ENCODE measurements at places on chromosomes 7 and 10.

GRCh38 chr10:68625316-68625921 is 65.3 kb downstream of the TET1 start:
- no peak for DNase-seq

DNA sequence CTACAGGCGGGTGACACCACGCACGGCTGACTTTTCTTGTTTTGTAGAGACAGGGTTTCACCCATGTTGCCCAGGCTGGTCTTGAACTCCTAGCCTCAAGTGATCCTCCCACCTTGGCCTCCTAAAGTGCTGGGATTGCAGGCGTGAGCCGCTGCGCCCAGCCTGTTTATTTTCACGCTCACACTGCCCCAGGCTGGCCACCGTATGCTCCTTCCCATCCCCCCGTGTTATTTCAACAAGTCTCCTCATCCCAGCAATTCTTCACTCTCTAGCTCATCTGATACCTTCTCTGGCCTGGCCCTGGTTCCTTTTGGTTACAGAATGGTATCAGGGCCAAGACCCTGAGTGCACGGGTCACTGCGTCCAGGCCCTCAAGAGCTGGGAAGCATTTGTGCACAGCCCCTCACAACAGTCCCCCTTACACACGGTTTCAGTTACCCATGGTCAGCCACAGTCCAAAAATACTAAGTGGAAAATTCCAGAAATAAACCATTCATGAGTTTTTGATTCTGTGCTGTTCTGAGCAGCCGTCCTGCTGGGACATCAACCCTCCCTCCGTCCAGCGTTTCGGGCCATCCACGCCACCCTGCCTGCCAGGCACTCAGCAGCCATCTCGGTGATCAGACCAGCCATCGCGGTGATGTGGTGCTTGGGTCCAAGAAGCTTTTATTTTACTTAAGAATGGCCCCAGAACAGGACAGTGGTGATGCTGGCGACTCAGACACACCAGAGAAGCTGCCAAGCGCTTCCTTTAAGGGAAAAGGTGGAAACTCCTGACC is 8.9 kb downstream of the COX19 start:
- DNase-seq, result no peak

DNA sequence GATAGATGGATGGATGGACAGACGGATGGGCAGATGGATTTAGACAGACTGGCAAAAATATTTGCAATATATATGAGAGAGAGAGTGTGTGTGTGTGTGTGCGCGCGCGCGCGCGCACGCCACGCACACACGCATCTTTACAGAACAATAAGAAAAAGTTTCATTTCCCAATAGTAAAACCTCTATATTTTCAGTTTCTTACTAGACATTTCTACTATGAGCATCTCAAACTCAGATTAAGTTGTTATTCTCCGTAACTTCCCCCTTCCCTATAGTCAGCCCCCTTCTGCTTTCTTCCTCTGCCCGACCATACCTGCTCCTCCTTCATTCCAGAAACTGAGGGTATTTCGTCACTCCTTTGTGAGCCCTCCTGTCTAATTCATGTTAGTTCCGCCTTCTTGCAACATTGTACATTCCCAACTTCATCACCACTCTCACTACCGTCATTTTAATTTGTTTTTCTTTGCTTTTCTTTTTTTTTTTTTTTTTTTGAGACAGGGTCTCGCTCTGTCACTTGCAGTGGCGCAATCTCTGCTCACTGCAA is 154.4 kb upstream of the SH2B2 start:
- DNase-seq, result no peak

GRCh38 chr10:71252220-71252619 is 39.9 kb downstream of the UNC5B start:
- DNase-seq, result no peak

DNA sequence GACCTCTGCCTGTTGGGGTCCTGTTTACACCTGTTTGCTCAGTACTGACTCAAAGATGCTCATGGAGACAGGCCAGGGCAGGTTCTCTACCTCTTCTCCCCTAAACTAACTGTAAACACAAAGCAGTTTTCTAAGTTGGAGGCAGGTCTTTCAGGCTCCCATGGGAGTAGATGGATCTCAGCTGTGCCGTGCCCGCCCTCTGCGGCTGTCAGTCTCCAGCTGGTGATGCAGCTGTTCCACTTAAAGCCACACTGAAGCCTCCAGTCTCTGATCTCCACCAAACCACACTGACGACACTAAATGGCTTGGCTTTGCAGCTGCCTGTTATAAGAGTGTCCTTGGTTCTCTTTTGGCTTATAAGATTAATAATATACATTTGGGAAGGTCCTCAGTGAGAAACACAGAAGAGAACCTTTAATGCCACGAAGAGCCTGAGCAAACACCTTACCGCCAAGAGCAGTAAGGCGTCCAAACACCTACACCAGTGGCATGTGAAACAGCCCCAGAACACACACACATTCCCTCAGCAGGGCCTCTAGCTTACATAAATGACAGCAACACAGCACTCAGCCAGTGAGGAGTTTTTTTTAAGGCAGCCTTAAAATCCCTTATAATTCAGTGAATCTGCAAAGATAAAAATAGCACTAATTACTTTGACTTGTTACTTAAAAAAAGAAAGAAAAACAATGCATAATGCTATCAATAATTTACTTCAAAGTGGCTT is 60.4 kb upstream of the KCNIP2 start:
- no peak for DNase-seq

DNA sequence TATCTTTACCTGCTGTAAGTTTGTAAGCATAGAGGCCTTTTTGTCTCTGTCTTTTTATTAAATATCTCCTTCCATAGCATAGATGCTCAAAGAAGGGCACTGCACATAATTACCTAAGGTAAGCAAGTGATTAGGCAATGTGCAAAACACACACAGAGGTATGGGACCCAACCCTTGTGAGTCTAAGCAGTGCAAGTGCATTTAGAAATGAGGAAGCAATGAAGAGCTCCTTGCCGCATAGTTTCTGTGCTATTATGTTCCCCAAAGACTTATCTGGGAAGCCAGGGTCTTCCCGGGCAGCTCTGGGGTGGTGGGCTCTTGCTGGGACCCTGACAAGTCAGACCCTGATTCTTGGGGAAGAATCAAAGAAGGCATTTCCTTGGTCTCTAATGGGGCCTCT is 13.5 kb upstream of the MGAM2 start:
- no peak for DNase-seq

DNA sequence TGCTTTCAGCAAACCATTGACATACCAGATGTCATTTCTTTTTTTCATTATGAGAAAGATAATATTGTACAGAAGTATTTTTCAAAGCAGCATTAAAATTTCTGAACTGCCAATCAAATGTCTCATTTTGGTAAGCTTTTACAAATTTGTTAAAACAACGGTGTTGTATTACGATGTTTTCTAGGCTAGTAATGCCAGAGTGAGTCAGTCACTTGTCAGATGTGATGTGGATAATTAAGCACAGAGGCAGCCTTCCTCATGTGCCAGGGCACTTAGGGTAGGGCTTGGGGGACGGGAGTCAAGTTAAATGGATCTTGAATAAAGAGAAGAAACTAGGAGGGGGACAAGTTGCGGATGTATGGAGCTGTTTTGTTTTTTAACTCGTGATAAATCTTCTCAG is 10.1 kb downstream of the PSTK start:
- DNase-seq, result no peak

- DNase-seq, result no peak
Observed at GRCh38 chr7:123498601-123499000, 35.8 kb downstream of the IQUB start.

DNA sequence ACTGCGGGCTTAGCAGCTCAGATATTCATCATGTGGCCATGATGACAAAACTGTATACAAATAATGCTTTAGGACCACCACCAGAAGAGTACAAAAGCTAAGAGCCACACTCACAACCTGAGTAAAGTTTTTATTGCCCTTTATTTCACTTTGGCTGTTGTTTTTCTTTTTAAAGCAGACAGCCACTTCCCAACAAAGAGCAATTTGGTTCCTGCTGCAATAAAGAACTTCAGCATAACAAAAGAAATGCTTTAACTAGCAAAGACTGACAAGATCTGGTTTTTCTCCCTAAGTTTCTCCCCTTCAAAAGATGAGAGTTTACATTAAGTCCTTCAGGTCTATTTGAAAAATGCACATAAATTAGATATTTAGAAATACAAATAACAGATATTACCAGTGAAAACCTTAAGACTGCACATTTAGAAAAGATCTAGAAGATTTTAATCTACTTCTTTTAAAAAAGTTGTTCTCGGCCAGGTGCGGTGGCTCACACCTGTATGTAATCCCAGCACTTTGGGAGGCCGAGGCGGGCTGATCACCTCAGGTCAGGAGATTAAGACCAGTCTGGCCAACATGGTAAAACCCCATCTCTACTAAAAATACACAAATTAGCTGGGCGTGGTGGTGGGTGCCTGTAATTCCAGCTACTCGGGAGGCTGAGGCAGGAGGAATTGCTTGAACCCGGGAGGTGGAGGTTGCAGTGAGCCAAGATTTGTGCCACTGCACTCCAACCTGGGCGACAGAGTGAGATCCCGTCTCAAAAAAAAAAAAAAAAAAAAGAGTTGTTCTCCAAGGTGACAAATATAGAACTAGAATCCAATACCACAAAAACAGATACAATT is 59.4 kb downstream of the WAPL start:
- no peak for DNase-seq

- DNase-seq, result no peak
Observed at GRCh38 chr10:27947540-27947939, 51.3 kb downstream of the ODAD2 start.

DNA sequence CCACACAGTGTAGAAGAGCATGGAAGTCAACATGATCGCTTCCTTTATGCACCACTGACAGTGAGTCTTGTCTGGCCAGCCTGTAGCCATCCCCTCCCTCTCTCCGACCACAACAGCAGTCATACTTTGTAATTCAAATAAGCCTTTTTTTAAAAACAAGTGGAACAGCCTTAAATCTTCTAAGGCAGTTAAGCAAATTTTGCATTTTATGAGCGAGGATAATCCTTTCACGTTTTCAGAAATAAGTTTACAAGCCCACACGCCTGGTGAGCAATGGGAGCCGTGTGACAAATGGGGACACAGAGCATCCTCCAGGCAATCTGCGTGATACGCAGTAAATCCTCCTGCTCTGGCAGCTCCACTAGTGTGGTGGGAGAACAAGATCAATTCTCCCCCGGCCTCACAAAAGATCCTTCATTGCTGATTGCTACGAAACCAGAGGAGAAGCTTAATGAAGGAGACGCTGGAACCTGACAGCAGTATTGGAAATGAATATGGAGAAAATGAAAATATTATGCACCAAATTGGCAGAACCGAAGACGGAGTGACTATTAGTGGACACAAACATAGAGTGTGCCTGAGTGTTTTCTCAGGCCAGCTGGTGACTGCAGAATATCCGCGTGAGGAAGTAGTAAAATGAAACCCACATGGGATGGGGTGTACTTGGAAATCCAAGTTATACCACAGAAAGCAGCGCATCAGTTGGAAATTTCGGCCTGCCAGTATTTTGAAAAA is 104.2 kb upstream of the CDCA7L start:
- no peak for DNase-seq

GRCh38 chr7:18849130-18849529 is 268.3 kb downstream of the TWIST1 start:
- no peak for DNase-seq

GRCh38 chr10:110786172-110786571 is 85.6 kb upstream of the PDCD4 start:
- DNase-seq, result no peak

GRCh38 chr7:22700559-22701002 is 26.4 kb upstream of the IL6 start:
- DNase-seq, result no peak

- DNase-seq, result no peak
Observed at GRCh38 chr10:120861178-120861855, 10.2 kb downstream of the WDR11 start.

- no peak for DNase-seq
Observed at GRCh38 chr10:62589689-62590088, 214.8 kb upstream of the ADO start.

DNA sequence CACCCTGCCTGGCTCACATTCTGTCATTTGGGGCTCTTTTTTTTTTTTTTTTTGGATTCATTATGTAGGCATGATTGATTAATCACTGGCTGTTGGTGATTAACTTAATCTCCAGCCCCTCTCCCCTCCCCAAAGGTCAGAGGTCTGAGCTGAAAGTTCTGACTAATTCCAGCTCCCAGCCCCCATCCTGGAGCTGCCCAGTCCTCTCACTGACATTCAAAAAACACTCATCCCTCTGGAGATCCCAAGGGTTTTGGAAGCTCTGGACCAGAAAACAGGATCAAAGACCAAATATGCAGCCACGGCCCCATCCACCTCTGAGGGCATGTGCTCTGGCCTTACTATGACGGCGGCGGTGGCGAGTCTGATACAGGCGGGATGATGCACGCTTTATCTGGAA is 53.8 kb downstream of the RBM17 start:
- no peak for DNase-seq

- no peak for DNase-seq
Observed at GRCh38 chr7:20737840-20738448, 48.7 kb downstream of the SP8 start.

GRCh38 chr10:87544721-87545120 is 40.0 kb downstream of the MINPP1 start:
- no peak for DNase-seq

GRCh38 chr7:157612009-157612663 is 275.3 kb downstream of the DNAJB6 start:
- DNase-seq, result no peak

- no peak for DNase-seq
Observed at GRCh38 chr10:7971949-7972348, 82.5 kb upstream of the GATA3 start.

GRCh38 chr10:124045801-124046355 is 47.5 kb downstream of the CHST15 start:
- no peak for DNase-seq

DNA sequence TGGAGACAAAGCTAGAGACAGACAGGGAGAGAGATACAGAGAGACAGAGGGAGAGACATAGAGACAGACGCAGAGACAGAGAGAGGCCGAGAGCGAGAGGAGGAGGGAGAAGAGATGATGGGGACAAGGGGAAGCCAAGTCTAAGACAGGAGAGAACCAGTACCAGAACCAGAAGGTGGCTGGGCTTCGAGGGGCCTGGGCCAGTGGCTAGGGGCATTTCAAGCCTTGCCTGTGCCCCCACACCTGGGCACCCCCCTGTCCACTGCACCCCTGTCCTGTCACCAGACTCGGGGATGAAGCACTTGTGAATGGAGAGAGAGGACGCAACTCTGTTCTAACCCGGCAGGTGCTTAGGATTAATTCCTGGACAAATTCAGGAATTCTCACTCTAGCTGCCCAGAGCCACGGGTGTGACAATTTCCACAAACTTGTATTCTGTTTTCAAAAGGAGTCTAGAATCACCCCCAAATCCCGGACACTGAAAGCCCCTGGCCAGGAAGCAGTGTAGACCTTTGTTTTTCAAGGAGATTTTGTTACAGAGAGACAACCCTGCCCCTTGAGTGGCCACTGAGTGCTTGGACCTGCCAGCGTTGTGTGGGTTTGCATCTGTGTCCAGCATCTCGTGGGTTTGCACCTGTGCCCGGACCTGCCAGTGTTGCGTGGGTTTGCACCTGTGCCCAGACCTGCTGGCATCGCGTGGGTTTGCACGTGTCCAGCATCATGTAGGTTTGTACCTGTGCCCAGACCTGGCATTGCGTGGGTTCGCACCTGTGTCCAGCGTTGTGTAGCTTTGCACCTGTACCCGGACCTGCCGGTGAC is 157.3 kb downstream of the WDR37 start:
- DNase-seq, result no peak

GRCh38 chr10:112202561-112203241 is 19.1 kb upstream of the GPAM start:
- no peak for DNase-seq

Measured in SW 1271 (cell line).